Ecto neural progenitor cell (in vitro differentiated cells): ENCODE measurements at places on chromosomes 6 and 20.

- no peak for DNase-seq
Observed at GRCh38 chr20:35823147-35823546, 51.3 kb downstream of the PHF20 start.

- peak; percentile 84 for DNase-seq
Observed at GRCh38 chr6:100453701-100454521, 10.8 kb downstream of the SIM1 start.

DNA sequence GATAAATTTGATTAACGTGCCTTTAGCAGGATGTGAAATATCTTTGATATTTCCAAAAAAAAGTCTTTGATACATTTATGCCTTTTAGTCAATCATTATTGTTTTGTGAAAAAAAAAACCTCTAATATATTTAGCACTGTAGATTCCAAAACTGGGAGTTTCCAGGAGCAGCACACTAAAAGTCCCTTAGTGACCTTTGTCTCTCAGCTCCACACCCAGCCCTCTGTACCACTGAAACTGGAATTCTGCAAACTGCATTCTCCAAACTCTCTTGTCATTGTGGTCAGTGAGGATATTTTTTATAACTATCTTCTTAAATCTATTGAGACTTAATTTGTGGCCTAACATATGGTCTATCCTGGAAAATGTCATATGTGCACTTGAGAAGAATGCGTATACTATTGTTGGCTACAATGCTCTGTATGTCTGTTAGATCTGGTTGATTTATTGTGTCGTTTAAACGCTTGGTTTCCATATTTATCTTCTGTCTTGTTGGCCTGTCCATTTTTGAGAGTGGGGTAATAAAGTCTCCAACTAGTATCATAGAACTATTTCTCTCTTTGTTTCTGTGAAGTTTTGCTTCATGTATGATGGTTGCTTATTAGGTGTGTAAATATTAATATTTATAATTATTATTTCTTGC lies 73.2 kb upstream of the CNKSR3 start:
- no peak for DNase-seq

GRCh38 chr6:137320271-137320670 lies 101.1 kb upstream of the IFNGR1 start:
- DNase-seq: no peak

DNA sequence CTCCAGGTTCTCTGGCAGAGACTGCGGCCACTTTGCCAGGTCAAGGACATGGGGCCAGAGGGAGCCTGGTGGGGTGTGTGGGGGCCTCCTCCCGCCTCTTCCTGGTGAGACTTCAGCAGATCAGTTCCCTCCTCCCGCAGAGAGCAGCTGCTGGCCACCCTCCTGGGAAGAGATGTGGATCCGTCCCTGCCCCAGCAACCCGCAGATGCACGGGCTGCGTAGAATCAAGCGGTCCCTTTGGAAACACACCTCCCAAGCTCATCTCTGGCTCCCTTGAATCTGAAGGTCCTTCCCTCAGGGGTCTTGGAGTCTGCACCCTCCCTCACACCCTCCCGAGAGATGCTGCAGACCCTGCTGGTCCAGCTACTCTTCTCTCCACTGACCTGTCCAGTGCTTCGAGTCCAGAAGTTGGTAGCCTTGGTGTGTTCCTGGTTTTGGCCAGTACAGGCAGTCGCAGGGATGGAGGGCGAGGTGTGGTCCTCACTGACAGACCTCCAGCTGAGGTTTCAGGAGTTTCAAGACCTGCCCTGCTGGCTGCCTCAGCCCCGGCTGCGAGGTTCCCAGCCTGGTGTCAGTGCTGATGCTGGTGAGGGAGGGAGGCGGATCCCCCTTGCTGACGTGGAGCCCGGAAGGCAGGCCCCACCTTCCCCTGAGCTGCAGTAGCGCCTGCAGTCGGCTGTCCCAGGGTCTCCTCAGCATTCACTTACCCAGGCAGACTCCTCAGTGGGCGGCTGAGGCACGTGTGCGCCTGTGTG lies at the start of gene NPBWR2:
TSS of gene NPBWR2 (minus strand) at position 585 of the 755 bp plus-strand sequence. CDS start 734 bp downstream, outside the sequence.
- no peak for DNase-seq

- no peak for DNase-seq
Observed at GRCh38 chr6:39769012-39769411, 23.2 kb upstream of the DAAM2 start.

GRCh38 chr6:159082039-159082815 lies 37.4 kb upstream of the TAGAP start:
- DNase-seq: no peak

DNA sequence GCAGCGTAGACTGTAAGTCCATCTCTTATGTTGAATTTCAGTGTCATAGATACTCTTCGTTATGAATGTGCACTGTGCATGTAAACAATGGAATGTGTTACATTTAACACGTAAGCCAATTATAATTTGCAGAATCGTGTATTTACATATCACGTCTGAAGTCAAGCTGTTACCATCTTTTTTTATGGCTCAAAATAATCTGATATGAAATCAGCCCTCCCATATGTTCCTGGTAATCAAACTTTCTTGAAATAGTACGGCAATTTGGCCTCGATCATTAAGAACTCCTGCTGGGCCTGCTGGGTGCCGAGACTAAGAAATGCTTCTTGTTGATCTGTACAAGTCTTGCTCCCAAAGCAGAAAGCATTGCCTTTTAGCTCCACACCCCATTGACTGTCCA lies 89.6 kb upstream of the DOK5 start:
- no peak for DNase-seq

GRCh38 chr20:3115190-3116107 lies 30.9 kb upstream of the AVP start:
- DNase-seq: peak; percentile 66

GRCh38 chr20:11217326-11218172 lies 543.8 kb upstream of the JAG1 start:
- no peak for DNase-seq

DNA sequence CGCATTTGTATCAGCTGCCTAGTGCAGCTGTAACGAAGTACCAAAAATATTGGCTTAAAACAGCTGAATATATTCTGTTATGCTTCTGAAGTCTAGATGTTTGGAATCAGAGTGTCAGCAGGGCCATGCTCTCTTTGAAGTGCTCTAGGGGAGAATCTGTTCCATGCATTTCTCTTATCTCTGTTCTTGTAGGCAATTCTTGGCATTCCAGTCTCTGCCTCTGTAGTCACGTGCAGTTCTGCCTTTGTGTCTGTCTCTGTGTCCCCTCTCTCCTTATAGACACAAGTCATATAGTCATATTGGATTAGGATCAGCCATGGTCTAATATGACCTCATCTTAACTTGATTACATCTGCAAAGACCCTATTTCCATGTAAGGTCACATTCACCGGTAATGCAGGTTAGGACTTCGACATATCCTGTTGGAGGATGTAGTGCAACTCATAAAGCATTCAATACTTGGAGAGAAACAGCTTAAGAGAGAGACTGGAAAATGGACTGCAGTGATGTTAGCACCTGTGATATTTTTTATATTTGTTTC lies 18.6 kb downstream of the FAM83B start:
- no peak for DNase-seq

- no peak for DNase-seq
Observed at GRCh38 chr20:47389867-47390347, 33.4 kb upstream of the ZMYND8 start.

GRCh38 chr6:31918069-31918720 lies 9.3 kb upstream of the C2 start:
- no peak for DNase-seq

DNA sequence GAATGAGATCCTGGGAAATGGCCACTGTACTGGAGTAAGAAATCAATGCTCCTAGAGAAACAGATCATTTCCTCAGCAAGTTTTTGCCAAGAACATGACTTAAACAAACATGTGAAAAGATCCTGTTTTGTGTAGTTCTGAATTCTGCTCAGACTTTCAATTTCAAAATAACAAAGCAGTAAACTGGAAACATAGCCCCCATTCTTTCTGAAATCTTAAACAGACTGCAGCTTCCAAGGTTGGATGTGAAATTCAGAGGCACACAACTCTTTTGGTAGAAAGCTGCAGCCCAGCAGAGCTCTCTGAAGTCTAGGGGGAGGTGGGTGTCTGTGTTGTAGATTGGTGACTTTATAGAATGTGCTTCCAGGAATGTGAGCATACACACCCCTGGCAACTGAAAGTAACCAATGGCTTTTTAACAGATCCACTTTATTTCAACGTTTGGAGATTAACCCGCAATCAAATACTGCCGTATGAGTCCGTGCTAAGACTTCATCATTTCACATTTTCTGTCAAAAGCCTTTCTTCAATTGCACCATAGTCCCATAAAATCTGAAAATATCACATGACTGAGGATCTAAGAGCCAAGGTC lies 86.4 kb downstream of the ATXN1 start:
- DNase-seq: no peak

- no peak for DNase-seq
Observed at GRCh38 chr20:19539191-19539590, 218.9 kb upstream of the RIN2 start.

DNA sequence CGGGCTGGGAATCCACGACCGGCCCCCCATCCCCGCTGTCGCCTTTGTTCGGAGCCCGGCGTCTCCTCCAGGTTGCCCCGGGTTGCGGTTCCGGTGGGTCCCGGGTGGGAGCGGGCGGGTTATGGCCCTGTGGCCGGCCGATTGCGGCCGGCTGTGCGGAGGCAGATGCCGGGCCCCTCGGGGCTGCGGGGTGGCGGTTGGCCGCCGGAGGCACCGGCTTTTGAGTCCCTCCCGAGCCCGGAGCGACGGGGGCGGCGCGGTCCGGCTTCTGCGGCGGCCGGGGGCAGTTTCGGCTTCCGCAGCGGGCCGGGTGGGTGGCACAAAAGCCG lies 431 bp downstream of the LOC128125822 start:
- no peak for DNase-seq

- DNase-seq: no peak
Observed at GRCh38 chr6:45687570-45687969, 309.8 kb upstream of the SUPT3H start.

DNA sequence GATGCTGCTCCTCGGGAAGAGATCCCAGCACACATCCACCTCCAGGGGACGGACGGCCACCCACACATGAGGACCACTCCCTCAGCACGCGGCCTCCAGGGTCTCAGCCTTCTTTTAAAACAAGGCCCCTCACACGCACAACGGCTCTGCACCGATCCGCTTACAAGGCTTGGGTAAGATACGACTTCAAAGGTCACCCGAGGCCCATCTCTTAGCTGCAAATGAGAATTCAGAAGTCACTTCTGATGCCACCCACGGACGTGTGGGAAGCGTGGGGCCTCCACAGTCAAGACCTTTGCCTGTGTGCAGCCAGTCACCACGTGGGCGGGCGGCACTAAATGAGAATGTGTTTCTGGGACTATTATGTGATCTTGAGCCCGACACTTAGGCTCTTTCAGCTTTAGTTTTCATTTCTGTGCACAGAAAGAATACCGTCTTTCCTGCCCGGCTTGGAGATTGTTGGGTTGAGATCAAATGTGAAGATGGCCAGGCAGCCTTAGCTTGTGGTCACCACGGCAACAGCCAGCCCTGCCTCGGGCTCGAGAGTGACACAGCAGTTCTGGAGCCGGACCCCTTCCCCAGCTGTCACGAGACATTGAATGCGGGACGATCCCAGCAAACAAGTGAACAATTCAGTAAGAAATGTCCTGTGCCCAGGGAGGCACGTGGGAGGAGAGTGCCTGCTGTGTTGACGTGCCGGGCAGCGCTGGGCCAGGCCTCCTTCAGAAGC lies 91.6 kb downstream of the RAMACL start:
- peak; percentile 68 for DNase-seq

DNA sequence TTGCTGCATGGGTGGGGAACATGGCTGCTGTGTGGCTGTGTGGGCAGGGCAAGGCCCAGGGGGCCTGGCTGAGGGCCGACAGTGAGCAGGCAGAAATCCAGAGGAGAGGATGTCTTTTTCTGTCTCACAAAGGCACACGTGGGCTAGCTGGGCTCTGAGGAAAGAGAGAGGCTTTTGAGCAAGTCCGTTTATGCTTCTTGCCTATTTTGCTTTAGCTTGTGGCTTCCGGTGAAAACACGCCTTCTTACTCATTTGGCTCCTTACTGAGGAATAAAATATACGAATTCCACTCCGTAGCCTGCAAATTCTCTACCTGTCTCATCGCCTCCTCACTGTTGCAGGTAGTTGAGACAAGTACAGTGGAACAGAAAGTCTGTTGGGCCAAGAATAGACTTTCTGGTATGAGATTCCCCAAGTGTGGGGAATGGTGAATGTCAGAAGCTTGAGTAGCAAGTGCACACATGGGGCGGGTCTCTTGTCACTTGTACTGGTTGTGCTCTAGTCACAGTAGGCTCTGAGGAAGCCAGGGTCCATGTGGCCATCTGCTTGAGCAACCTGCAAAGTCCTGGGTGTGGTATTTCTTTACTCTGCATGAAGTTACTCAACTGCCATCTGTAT lies 28.4 kb downstream of the WRNIP1 start:
- DNase-seq: no peak

GRCh38 chr6:4088704-4089103 lies 9.8 kb upstream of the FAM217A start:
- DNase-seq: no peak

- no peak for DNase-seq
Observed at GRCh38 chr6:166958926-166959861, 2.8 kb upstream of the RNASET2 start.

DNA sequence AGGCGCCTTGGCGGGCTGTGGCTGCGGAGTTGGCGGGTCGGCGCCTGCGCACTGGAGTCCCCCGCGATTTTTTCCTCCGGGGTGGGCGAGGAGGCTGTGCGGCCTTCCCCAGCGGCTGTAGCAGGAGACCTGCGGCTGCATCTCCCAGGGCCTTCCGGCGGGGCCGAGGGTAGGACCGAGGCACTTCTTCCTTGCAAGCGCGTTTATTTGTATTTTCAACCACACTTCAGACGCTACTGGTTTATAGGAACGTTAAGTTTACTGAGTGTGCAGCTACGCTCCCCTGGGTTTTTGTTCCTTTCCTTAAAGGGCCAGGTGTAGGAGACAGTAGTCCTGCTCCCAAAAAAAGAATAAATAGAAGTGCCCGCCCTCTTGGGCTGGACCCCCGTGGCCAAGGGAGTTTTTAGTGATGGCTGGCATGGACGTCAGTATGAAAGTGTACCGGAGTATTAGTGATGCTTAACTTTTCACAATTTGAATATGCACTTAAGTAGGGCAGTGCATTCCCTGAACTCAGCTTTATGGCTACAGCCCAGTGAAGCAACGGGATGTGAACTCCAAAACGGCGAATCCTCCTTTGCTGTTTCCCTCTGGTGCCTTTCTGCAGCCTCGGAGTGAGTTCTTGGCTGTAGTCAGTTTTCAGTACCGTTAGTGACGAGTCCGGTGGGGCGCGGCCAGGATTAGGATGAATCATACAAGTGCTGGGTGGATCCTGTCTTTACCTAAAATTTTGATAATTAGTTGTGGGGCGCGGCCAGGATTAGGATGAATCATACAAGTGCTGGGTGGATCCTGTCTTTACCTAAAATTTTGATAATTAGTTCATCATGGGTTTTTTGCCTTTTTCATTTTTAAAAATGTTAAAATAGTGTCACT lies 1.0 kb upstream of the FBXO5 start:
- DNase-seq: peak; percentile 54

- DNase-seq: no peak
Observed at GRCh38 chr6:55069132-55069781, 105.1 kb upstream of the HCRTR2 start.
